Kidney capillary endothelial cell (primary cell): ENCODE measurements at places on chromosomes 6 and 20.
A peak's percentile ranks its signal among the peaks of the same experiment; 100 is the strongest.

GRCh38 chr20:4982281-4982680 is 19.0 kb downstream of the SLC23A2 start:
- DNase-seq: no peak

- no peak for DNase-seq
These were observed 5.1 kb downstream of the HLA-DMA start for GRCh38 chr6:32947552-32948465.

GRCh38 chr20:36275011-36275410 is 31.1 kb upstream of the DLGAP4 start:
- DNase-seq: no peak

DNA sequence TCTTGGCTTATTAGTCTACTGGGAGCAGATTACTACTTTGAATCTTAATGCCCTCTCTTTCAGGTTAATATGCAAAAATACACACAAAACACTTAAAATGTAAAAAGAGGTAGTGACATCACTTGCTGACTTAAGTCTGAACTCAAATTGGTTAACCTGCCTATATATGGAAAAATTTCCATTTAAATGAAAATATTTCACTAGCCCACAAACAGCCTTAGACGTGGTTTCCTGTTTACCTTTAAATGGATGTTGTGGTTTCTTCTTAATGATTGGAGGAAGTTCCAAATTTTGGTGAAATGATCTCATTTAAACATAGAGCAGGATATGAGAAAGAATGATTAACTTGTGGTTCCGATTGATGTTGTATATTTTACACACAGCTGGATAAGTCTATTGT is 553.7 kb downstream of the CD109 start:
- DNase-seq: peak; percentile 82

- DNase-seq: no peak
These were observed 17.6 kb upstream of the SERPINB9 start for GRCh38 chr6:2920671-2921112.

DNA sequence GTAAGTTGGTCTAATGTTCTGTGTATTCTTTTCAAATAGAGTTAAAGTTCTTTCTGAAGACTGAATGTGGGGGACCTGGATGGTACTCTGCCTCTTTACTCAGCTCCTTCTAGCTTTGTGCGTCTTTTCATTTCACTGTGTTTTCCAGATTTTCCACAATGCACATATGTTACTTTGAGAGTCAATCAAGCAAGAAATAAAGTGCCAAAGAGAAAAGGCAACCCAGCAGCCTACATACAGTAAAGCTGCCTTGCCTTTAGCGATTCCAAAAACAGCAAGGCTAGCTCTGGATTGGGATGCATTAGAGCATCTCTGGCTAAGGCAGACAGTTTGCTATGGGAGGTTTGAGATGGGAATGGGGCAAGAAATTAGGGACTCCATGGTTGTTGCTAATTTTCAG is 5.3 kb downstream of the C6orf163 start:
- DNase-seq: no peak

- no peak for DNase-seq
These were observed 6.4 kb downstream of the CEP43 start for GRCh38 chr6:167005350-167006159.

- DNase-seq: no peak
These were observed 6.5 kb downstream of the TGM6 start for GRCh38 chr20:2387180-2387577.

DNA sequence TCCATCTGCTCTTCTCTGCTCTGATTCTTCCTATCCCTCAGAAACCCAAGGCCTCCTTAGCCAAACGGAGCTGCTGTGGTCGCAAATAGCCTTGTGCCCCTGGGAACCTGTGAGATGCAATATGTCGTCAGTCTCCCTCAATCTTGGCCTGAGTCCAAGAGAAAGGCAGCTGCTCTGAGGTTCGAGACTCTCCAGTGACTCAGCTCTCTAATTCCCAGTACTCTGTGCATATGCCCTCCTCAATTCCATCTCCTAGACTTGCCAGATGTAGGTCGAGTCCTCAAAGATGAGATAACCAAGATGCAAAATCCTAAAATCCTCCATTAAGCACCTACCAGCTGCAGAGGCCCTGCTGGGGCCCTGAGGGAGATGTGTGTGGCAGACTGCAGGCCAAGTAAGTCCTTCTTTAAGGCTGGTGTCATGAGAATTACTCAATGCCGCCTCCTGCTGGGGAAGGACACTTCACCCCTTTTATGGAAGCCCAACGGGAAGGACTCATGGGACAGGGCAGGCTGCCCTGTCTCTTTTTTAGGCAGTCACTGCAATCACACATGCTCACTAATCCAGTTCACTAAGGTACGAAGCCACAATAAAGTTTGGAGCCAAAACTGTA is 28.5 kb downstream of the C6orf15 start:
- no peak for DNase-seq

DNA sequence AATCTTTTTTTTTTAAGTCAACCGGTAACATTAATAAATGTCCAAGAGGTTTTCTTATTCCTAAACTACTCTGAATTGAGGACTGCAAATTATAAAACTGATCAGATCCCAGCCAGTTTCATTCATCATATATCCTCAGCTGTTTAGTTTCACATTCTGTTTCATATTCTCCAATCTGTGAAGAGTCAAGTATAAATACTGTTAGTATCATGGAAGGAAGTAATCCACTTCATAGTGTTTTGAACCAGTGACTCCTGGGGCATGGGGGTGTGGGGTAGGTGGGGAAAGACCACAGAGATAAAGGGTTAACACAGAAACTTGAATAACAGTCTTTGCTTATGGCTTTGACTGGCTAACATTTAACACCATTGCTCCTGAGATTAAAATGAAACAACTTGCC is 69.9 kb downstream of the FYN start:
- DNase-seq: no peak

DNA sequence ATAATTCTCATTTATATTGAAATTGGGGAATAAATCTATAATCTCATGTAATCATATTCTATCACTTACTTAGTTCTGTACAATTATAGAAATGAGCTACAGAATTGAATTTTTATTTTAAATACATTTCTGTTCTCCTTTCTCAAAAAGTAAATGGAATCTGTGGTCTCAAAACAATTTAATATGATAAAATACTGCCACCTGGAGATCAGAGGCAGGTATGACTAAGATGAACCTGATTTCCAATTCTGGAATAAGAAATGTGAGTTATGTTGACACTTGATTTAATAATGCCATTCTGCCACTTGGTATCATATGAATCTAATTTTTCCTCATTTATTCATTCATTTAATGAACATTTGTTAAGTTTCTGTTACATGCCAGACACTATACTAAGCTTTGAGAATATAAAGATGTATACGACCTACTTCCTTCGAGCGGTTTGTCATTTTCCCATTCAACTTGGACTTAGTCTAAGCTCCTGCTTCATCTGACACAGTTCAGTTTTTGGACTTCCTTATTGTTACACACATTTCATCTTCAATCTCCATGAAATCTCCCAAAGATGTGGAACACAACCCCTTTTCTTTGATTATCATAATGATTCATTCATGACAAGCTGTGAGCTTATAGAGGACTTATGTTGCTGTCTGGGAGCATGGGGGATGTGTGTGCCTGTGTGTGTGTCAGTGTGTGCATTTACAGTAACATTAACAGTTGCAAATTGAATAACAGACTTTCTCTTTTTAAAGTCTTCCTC is 7.5 kb upstream of the CCDC28A start:
- DNase-seq: peak; percentile 63

GRCh38 chr6:112691289-112691688 is 344.2 kb downstream of the RFPL4B start:
- DNase-seq: peak; percentile 81

DNA sequence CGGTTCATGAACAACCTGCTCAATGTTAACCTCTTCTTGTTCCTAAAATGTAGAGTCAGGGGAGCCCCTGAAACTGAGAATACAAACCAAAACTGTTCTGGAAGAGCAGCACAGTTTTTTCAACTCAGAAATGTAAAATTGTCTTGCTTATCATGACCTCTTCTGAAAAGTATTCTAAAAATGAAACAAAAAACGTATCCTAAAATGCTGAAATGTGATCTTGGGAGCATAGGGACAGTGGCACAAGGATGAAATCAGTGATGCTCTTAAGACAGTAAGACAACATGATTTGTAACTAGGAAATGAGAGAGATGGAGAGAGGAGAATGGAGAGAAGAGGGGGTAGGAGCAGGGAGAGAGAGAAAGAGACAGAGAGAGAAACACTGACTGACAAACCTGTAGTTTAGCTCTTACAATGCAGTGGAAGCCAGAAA is 27.5 kb downstream of the NCOA7 start:
- no peak for DNase-seq

DNA sequence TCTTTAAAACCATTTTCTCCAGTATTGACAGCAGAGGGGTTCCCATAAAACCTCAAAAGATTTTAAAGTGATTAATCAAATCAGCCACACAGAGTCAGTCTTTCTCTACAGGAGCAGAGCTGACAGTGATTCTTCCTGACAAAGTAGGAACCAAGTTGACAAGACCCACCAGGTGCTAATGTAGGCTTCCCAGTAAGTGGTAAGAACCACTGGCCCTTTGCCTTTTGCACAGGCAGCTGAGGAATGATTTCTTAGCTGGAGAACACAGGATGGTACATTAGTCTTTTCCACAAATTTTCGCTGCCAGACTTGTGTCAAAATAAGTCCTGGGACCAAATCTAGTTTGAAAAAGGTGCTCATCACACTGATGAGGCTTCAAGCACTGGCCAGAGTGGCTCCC is 95.8 kb downstream of the ARMC2 start:
- no peak for DNase-seq

DNA sequence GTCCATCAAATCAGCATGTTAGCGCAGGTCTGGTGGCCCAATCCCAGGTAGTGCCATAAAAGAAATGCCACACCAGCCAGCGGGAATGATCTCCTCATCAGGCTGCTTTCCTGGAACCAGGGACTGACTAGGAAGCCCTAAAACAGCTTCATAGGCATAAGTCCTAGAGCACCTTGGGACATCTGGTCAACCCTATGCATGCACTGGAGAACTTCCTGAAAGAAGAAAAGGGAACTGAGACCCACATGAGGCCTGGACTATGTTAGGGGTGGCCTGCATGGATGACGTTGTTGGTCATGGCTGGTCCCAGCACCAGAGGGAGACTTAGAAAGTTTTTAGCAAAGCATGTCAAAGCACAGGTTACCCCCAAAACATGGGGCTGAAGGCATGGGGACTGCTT is 7.6 kb upstream of the KCNK16 start:
- DNase-seq: no peak
